ENCODE measurements at places on chromosomes 2 and 18. TPM values are rescaled to one million over a fixed set of nuclear protein-coding genes. Genes with fewer than 3 reads are reported as not detected.

GRCh38 chr2:36405183-36405582 is 49.6 kb downstream of the CRIM1 start:
- no peak overlapping the region for H3K27ac ChIP-seq
- no peak for DNase-seq
- peaks cover 3% of the 10 kb centered on the region for H3K27me3 ChIP-seq

DNA sequence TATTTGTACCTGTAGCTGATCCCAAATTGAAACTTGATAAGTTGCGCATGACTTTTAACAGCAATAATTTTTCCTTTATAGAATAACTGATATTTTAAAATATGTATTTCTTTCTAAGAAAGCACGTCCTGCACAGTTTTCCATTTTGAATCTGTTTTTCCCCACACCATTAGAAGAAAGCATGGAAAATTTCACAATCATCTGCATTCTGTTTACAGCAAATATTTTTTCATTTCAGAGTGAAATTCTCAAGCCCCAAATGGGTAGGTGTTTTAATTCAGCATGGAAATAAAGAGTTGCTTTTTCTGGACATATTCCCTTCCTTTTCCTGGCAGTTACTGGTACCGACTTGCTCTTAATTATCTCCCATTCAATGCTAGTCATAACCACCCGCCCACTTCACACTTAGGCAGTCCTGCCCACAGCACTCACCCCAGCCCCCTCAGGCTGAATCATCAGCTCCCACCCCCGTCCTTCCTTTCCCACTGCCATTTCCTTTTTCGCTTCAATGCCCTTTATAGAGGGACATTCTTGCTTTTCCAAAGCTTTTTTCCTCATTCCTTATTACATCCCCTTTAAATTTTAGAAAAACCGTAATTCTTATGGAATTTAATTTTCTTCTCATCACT is 89.2 kb upstream of the GLS start:
- H3K27me3 ChIP-seq = peaks cover 3% of the 10 kb centered on the region
- no peaks in the 10 kb centered on the region for H3K36me3 ChIP-seq
- H3K4me3 ChIP-seq = peak overlapping the region; percentile 53
- peaks cover 63% of the 10 kb centered on the region for H3K4me1 ChIP-seq
- peak overlapping the region; percentile 98 for H3K27ac ChIP-seq
- peak; percentile 55 for DNase-seq

GRCh38 chr18:62485684-62486083 is 37.1 kb upstream of the ZCCHC2 start:
- H3K27me3 ChIP-seq = no peaks in the 10 kb centered on the region
- no peaks in the 10 kb centered on the region for H3K36me3 ChIP-seq
- H3K27ac ChIP-seq = no peak overlapping the region
- no peak overlapping the region for H3K4me3 ChIP-seq
- H3K4me1 ChIP-seq = peaks cover 5% of the 10 kb centered on the region

Gene MYL1
- not detected for total RNA-seq

Measured in endothelial cell (in vitro differentiated cells).